ENCODE measurements at places on chromosomes 12 and 14.

DNA sequence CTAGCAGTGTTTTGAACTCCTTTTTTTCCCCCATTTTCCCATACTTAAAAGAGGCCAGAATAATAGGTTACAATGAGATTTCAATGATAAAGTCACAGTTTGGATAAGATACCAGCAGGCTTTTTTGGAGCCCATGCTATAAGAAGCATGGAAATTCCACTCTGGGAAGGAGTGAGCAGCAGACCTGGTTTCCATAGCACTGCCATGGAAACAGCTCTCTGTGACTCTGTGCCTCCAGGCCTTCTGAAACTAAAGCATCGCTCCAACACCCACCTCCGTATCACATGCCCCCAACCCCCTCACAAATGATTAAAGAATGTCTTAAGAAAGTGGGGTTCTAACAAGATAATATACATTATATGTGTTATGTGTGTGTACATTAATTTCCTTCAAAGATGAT, 165.0 kb downstream of the GRIN2B start:
- DNase-seq, result no peak

DNA sequence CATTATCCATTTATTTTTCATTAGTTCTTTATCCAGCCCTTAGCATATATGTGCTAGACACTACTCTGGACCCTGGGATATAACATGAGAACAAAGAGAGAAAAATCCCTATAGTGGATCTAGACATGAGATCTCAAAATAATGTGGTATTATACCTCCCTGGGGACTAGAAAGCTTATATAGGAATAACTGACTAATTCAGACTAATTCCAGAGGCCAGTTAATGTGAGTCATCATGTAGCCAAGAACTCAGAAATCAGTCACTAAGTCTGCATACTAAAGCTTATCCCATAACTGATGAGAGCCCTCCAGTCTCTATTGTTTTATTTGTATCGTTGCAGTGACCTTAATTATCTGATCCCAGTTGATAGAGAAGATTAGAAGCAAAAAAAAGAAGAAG, 267.1 kb upstream of the RGS6 start:
- DNase-seq, result peak; percentile 96

DNA sequence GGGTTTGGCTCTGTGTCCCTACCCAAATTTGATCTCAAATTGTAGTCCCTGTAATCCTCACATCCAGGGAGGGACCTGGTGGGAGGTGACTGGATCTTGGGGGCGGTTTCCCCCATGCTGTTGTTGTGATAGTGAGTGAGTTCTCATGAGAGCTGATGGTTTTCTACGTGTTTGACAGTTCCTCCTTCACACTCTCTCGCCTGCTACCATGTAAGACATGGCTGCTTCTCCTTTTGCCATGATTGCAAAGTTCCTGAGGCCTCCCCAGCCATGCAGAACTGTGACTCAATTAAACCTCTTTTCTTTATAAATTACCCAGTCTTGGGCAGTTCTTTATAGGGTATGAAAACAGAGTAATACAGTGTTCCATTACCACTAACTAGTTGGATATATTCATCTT, 10.3 kb upstream of the LRRC23 start:
- DNase-seq, result no peak

DNA sequence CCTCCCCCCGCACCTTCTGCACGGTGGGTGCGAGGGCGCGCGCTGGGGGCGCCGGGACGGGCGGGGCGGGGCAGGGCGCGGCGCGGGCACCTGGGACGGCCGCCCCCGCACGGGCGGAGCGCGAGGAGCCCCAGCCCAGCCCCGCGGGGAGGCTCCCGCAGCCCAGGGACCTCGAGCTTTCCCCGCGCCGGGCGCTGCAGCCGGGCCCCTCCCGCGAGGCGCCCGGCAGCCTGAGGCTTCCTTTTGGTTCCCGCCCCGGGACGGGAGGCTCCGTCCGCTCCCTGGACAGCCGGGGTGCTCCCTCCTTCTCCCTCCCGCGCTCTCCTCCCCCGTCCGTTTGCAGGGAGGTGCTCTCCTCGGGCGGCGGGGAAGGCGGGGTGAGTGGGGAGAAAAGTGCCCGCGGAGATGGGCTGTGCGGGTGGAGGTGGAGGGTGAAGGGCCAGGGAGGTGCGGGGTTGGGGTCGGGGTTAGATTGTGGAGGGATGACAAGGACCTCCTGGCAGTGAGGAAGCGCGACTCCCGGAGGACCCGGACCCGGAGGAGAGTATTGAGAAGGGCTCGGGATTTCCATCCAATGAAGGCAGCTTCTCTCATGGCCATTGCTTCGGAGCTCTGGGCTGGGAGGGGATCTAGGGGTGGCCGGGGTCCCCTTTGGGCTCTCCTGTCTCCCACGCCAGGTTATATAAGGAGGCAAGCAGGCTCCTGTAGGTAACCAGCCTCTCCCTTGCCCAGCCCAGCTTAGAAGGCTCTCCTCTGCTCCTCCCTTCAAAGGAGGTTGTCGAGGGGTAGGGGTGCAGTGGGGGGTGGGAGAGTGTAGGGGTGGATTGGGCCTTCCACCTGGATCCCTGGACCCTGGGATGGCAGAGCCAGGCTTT, 645 bp downstream of the JDP2 start:
- DNase-seq, result peak; percentile 46

GRCh38 chr14:56374421-56374820, 205.2 kb upstream of the TMEM260 start:
- DNase-seq, result no peak
